Gastrocnemius medialis (tissue), 4 donors: ENCODE measurements at places on chromosomes 2 and 18. TPM values are rescaled to one million over a fixed set of nuclear protein-coding genes. Genes with fewer than 3 reads are reported as not detected.

DNA sequence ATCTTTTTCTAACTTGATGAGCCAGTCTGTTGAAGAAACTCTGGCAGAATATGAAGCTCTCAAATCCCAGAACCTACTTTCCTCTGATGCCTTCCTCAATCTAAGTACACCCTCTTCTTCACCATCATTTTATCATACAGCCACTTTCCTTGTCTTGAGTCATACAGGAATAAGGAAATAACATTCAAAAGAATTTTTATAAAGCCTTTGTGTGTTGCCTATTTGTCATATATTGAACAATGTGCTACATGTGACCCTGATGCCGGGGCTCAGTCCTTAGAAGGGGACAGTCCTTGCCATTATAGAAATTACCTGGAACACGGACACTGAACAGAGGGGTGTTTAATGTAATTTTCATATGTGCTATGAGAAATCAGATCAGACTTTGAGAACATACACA lies 27.4 kb downstream of the RAPGEF4 start:
- H3K36me3 ChIP-seq, result no peaks in the 10 kb centered on the region
- H3K4me3 ChIP-seq, result no peak overlapping the region
- H3K27ac ChIP-seq, result no peak overlapping the region
- H3K4me1 ChIP-seq, result no peaks in the 10 kb centered on the region

DNA sequence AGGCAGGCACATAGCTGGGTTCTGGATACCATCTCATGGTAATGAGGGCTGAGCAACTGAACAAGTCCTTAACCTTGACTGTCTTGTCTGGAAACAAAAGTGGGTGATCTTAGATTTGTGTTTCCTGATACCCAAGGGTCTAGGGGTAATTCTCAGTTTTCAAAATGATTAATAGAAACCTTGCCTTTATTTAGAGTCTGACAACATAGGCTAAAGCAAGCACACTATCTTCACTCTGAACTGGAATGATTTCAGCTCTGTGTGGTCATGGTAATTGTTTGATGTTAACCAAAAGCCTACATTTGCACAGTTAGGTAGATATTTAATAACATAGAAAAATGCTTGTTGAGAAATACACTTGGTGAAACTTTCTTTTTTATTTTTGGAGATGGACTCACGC lies 6.8 kb upstream of the LAMA3 start:
- H3K27me3 ChIP-seq, result peaks cover under 1% of the 10 kb centered on the region
- no peak overlapping the region for H3K27ac ChIP-seq
- H3K4me1 ChIP-seq, result no peaks in the 10 kb centered on the region

GRCh38 chr2:54652540-54652939 lies 70.9 kb upstream of the EML6 start:
- H3K4me3 ChIP-seq, result no peak overlapping the region
- H3K36me3 ChIP-seq, result peaks cover 93% of the 10 kb centered on the region
- H3K4me1 ChIP-seq, result no peaks in the 10 kb centered on the region
- DNase-seq, result no peak
- no peak overlapping the region for H3K27ac ChIP-seq

DNA sequence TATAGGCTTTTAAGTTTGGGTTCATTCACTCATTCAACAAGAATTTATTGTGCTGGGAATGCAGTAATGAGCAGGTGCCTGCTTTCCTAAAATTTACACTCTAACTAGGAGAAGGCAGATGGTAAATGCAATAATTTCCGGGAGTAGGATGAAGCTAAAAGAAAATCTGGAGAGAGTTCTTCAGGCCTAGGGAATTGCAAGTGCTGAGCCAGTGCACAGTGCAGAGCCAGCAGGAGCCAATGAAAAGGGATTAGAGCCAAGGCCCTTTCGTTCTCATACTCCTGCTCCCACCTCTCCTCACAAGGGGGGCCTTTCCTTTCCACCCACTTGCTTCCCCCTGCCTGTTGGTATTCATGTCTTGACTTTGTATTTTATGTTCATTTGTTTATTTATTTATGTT lies 55.1 kb downstream of the CFAP221 start:
- no peaks in the 10 kb centered on the region for H3K36me3 ChIP-seq
- no peak overlapping the region for H3K27ac ChIP-seq
- no peaks in the 10 kb centered on the region for H3K27me3 ChIP-seq

- H3K36me3 ChIP-seq, result no peaks in the 10 kb centered on the region
- no peaks in the 10 kb centered on the region for H3K4me1 ChIP-seq
- H3K27me3 ChIP-seq, result no peaks in the 10 kb centered on the region
- no peak overlapping the region for H3K4me3 ChIP-seq
- DNase-seq, result no peak
Observed at GRCh38 chr2:236833501-236834073, 252.1 kb upstream of the COPS8 start.

DNA sequence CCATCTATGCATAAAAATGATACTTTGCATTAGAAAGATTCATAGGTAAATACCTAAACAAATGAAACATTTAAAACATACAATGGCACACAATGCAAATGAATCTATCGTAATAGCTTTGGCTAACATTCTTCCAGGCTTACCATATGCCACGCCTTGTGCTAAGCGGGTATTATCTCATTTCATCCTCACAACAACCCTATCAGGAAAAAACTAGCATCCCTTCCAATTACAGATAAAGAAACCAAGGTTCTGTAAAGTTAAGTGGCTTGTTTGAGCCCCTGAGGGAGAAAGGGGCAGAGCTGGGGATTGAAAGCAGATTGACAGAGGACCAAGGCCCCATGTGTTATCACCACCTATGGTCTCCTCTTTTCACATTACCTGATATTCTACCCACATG lies 145.4 kb upstream of the ETAA1 start:
- no peak overlapping the region for H3K27ac ChIP-seq
- no peak for DNase-seq

GRCh38 chr2:178298785-178299212 lies 104.5 kb downstream of the OSBPL6 start:
- no peak for DNase-seq
- H3K4me1 ChIP-seq, result peaks cover 42% of the 10 kb centered on the region
- no peaks in the 10 kb centered on the region for H3K27me3 ChIP-seq
- no peak overlapping the region for H3K4me3 ChIP-seq
- H3K36me3 ChIP-seq, result no peaks in the 10 kb centered on the region
- H3K27ac ChIP-seq, result peak overlapping the region; percentile 55

DNA sequence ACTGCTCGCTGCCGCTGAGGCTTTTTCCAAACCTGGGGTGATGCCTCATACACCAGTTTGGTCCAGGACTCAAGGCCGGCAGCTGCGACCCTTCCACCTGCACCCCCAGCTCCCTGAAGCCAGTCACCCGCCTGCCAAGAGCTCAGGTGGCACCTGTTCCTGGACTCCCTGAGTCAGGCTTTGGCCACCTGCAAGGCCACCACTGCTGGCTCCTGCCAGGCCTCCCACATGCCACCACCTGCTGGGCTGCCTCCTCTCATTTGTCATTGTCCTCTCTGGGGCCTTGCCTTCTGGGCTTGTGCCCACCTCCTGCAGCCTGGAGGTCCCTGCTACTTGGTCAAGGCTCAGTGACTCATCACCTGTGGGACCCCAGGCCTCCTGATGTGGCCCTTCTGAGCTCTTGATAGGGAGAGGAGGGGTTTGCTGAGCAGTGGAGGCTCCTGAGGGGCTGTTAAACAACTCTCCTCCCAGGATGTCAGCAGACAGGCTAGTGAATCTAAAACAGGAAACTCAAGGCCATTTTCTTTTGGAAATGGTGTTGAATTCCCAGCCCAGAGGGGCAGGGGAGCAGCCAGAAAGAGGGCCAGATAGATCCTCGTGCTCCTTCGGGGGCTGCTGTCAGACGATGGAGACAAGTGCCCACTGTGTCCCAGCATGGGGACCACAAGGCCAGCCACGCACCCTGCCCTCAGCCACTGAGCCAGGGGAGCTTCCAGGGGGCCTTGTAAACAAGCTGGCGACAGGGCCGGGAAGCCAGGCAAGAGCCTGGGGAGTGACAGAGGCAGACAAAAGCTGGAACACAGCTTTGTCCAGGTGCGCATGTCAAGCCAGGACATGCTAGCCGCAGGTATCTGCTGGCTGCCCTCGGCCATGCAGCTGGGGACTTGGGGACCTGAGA lies 416.8 kb downstream of the LRATD1 start:
- H3K27ac ChIP-seq, result no peak overlapping the region
- H3K4me1 ChIP-seq, result no peaks in the 10 kb centered on the region
- H3K4me3 ChIP-seq, result no peak overlapping the region
- no peaks in the 10 kb centered on the region for H3K27me3 ChIP-seq

DNA sequence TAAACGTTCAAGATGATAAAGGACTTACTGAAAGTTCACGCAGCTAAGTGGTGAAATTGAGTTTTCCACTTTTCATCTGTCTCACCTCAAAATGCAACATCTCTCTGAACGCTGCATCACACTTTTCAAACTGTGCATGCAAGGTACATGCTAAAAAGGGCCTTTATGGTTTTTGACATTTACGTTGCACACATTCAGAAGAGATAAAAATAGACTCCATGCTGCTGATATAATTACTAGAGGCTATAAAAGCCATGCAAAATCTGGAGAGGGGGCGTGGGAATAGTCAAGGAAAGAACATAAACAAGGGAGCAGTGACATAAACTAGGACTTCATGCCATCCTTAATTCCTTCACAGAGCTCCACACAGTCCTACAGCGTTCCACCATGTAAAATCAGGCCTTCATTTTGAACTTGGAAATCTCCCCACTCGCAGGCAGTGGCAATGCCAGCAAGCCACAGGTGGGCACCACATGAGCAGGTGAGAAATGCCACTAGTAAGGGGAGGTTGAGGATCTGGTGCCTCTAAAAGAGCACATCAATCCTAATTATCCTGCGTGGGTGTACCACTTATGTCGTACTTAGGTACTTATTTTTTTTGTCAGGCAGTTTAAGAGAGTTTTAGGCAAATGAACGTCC lies 71.4 kb downstream of the ZEB2 start:
- no peaks in the 10 kb centered on the region for H3K27me3 ChIP-seq
- no peak for DNase-seq
- peak overlapping the region; percentile 39 for H3K4me3 ChIP-seq
- H3K27ac ChIP-seq, result peak overlapping the region; percentile 24
- H3K36me3 ChIP-seq, result no peaks in the 10 kb centered on the region

DNA sequence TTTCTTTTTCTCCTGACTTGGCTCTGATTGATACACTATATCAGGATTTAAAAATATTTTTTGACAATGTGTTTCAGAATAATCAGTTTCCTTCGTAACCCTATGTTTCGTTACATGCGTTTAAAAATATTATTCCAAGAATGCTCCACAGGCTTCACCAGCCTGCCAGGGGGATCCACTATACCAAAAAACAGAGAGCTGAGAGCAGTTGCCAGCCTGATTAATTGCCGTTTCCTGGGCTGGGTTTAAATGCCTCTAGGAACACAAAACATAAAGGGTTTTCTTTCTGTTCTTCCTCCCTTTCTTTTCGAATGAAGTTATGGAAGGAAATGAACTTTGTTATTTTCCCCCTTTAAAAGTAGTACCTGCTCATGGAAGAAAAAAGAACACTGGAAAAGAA lies 47.9 kb downstream of the LRRFIP1 start:
- H3K4me1 ChIP-seq, result peaks cover 76% of the 10 kb centered on the region
- no peaks in the 10 kb centered on the region for H3K36me3 ChIP-seq
- peak overlapping the region; percentile 37 for H3K4me3 ChIP-seq
- no peak for DNase-seq

The CCDC121 gene
- 1.6 TPM for total RNA-seq

The CNGA3 gene
- not detected for total RNA-seq

The ADD2 gene
- 0.75 TPM for total RNA-seq
